ENCODE measurements at places on chromosomes 3 and 15.

GRCh38 chr3:13420045-13420830, at the start of gene NUP210:
Gene NUP210 (minus strand): TSS chr3:13420322. CDS start chr3:13420226, 96 bp downstream.
- peak; percentile 89 for DNase-seq

DNA sequence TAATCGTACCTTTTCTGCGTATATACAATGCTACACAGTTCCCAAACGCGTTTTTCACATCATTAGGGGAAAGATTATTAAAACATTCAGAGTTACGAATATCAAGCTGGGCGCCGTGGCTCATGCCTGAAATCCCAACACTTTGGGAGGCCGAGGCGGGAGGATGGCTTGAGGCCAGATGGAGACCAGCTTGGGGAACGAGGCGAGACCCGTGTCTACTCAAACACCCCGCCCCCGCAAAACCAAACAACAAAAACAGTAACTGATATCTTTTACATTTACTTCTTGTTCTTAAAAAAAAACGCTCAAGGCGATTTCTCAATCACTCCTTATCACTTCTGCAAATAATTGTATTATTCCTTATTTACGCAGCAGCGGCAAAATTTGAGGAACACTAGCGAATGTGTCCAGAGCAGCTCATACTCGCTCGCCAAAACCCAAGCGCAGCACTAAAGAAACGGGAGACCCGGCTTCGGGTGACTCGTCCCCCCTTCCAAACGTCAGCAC, 1.2 kb downstream of the ZBTB11 start:
- no peak for DNase-seq

DNA sequence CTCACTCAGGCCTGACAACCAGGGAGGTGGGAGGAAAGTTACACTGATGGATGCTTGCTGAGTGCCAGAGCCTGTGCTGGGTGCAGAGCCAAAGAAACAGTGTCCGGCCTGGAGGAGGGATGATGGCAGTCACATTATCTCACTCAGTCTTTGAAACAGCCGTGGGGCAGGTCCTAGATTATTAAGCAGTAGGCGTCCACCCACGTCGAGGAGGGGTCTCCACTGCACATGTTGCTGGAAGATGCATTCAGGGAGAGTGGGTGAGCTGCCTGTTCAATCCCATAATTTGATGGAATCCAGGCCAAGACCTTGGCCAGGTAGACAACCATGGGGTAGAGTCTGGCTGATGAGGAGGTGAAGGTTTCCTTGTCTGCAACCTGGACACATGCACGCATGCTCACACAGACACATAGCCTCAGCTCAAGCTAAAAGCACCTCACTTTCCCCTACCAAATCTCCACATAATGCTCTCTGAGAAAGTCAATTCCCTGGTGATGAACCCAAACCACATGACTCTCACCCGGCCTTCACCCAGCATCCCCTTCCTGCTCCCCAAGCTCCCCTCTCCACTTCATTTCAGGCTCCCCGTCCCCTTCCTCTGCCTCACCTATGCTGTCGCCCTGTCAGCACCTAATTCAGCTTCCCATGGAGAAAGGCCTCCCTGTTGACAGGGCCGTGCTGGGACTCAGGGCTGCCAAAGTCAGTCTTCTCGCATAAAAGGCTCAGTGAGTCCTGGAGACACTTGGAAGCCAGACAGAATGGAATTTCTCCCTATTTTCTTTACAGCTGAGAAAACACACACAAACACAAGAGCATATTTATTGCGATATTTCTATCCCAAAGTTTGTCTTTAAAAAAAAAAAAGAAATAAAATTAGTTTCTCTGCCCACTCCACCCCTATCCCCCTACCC, 29.8 kb downstream of the ACAN start:
- no peak for DNase-seq

DNA sequence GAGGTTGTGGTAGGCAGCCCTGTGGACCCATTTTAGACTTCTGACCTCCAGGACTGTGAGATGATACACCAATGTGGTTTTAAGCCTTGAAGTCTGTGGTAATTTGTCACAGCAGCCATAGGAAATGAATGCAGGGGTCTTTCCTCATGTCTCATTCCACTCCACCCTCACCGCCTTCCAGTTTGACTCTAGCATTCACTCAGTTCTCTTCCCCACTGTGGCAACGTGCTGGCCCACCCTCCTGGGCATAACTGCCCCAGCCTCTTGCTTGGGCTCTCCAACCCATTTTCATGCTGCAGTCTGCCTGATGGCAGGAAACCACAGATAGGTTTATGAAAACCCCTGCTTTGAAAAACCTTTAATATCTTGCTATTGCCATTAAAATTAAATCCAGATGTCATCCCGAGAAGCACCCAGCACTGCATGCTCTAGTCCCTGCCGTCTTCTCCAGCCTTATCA, 7.3 kb upstream of the TRNT1 start:
- DNase-seq = peak; percentile 68

- DNase-seq = no peak
These were observed 26.8 kb upstream of the NOX5 start for GRCh38 chr15:68987676-68988075.

- no peak for DNase-seq
These were observed 410.6 kb upstream of the WNT5A start for GRCh38 chr3:55897573-55898224.

DNA sequence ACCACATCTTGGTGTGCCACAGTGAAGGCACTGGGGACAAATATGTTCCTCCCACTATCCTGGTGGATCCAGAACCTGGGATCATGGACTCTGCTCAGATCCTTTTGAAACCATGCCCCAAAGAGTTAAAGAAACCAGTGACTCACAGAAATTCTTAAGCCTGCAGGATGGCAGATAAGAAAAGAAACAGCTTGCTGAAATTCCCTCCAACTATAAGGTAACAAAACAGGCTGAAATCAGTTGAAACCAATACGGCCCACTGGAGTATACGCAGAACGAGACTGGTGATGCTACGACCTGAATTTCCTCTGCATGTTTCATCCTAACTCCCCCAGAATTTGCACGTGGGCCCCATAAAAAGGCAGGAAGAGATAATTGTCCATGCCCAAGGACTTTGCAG, 209.6 kb downstream of the TJP1 start:
- no peak for DNase-seq

DNA sequence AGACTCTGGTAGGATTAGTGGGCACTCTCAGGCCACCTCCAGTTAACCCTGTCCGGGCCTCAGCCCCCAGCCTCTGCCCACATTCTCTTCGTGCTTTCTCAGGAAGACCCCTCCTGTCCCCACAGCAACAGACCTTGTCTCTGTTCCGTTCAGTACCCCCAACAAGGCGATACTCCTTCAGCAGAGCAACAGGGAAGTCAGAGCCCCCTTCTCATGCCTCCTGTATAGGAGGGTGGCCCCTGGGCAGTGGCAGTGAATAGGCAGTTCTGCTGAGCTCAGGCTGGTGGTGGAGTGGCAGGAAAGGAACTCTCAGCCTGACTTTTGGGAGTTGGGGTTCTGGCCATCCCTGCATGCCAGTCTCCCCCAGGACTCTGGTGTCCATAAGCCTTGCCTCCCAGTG, 513 bp downstream of the SEMA3B start:
- DNase-seq = no peak

DNA sequence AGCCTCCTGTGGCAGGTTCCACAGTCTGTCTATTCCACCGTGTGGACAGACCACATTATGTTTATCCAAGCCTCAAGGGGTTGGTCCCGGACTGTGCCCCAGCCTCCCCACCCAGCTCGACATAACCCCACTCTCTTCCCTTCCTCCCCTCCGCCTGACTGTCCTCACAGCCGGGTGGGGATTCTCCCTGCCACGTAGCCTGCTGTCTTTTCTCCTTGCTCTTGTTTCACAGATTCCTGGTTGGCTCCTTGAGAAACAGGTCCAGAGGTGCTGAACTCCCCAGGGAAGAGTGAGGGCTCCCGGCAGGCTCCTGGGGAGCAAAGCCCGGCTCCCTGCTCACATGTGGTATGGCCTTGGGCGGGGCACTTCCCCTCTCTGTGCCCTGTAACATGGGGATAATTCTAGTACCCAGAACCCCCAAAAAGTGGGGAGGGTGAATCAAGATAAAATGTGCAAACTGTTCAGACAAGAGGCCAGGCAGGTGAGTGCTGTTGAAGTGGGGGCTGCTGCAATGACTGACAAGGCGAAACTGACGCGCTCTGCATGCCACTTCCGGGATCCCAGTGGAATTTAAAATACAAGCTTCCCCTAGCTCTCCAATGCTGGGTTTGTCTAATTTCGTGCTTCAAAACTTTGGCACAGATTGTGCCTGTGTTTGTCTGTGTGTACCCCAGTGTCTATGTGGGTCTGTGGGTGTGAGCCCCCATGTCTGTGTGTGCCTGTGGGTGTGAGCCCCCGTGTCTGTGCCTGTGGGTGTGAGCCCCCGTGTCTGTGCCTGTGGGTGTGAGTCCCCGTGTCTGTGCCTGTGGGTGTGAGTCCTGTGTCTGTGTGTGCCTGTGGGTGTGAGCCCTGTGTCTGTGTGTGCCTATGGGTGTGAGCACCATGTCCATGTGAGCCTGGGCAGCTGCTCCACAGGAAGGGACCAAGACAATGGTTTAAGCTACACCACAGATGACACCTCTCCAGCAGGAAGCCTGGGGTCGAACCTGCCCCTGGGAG, 160.6 kb upstream of the IQSEC1 start:
- peak; percentile 6 for DNase-seq

GRCh38 chr15:29400701-29401100, 131.1 kb upstream of the NSMCE3 start:
- DNase-seq = no peak

DNA sequence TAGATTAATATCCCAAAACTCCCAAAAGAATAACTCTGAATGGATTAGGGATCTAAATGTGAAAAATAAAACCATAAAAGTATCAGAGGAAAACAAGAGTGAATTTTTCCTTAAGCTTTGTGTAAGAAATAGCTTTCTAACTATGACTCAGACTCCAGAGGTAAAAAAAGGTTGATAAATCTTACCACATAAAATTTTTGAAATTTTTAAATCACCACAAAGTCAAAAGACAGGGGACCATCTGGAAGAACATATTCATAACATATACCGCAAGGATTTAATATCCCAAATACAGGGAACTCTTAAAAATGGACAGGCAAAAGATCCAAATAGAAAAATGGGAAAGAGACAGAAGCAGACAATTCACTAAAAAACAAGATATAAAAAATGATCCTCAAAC, 145.0 kb downstream of the ARNT2 start:
- DNase-seq = no peak

- no peak for DNase-seq
These were observed 6.8 kb downstream of the TSPAN3 start for GRCh38 chr15:77064063-77064462.

- DNase-seq = no peak
These were observed 59.7 kb downstream of the NOX5 start for GRCh38 chr15:69074001-69074842.

GRCh38 chr15:63818191-63818590, 15.6 kb downstream of the HERC1 start:
- no peak for DNase-seq

DNA sequence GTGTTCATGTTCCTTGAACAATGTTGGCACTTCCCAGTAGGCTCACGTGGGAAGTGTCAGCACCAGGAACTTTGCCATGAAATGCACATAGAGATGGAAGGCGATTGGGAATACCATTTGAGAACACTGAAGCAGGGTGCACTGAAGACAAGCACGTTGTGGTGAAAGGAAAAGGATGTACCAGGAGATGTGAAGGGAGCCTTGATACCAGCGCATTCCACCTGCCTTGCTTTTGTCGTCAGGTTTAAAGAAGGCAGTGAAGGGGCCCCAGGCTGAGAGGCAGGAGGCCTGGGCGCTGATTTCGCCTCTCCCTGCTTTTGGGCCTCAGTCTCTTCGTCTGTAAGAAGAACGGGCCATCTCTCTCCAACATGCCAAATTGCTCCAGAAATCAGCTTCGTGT, 194.5 kb upstream of the HES1 start:
- no peak for DNase-seq

DNA sequence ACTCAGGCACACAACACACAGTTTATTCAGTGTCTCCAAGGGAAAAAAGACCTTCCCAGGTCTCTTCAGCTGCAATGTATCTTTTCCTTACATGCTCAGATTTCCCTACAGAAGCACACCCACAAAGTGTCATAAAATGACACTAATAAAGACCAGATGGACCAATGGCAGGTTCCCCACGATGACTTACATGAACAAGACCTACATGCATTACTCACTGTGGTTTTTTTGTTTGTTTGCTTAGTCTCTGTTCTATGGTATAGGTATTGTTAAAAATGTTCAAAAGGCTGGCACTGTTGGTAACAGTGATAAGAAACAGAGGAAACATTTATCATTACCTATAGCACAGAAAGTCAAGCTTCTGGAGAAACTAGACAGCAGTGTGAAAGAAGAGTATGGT, 318.2 kb upstream of the TMCO5A start:
- no peak for DNase-seq

GRCh38 chr15:64009241-64009640, 37.0 kb downstream of the DAPK2 start:
- peak; percentile 41 for DNase-seq

DNA sequence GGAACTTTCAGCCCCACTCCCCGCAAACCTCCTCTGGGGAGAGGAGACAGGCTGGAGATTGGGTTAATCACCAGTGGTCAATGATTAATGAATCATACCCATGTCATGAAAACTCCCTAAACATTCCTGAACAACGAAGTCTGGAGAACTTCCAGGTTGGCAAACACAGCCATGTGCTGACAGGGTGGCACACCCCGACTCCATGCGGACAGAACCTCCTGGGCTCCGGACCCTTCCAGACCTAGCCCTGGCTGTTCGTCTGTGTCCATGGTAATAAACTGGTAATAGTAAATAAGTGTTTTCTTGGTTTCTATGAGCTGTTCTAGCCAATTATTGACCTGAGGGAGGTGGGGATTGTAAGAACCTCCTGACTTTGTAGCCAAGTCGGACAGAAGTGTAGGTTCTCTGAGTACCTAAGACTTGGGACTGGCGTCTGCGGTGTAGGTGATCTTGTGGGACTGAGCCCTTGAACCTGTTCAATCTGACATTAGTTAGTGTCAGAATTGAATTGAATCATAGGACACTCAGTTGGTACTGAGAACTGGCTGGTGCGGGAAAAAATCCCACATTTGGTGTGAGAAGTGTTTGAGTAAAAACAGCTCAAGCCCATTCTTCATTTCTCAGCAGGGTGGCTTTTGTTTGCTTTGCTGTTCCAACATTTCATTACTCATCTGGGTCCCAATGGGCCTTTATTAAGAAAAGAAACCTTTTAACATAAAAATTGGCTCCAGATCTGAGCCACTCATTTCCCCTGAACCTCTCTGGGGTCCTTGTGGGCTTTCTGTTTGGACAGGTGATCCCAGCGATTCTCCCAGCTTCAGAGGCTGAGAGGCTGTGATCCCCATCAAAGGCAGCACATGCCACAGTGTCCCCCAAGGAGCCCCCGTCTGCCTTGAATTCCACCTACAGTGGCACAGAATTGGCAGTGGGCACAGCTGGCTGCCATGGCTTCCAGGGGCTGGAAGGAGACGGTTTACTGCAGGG, 151.0 kb downstream of the TJP1 start:
- no peak for DNase-seq

GRCh38 chr3:107690522-107691138, 167.9 kb downstream of the BBX start:
- DNase-seq = peak; percentile 49

All from activated CD4-positive, alpha-beta T cell treated with anti-CD3 and anti-CD28 coated beads, Interleukin-10, Interleukin-2, amounts not matched to agents 100 ng/mL and 50 ng/mL, durations not matched to agents 16 hours and 8 hours (primary cell).